Kidney tubule cell (primary cell): ENCODE measurements at places on chromosomes 2 and 18.

- no peak for DNase-seq
These were observed 37.1 kb downstream of the MYO3B start for GRCh38 chr2:170215021-170215420.

DNA sequence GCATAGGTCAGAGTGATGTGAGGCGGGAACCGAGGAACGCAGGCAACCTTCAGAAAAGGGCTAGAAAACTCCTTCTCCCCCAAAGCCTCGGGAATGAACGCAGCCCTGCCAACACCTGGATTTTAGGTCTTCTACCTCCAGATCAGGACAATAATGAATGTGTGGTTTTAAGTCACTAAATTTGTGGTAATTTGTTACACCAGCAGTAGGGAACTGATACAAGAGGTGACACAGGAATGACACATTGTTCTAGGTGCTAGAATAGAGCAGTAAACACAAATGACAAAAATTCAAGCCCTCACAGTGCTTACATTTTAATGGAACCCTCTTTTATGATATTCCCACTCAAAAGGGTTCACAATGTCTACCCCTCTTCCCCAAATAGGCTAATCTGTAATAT, 39.2 kb upstream of the EML4 start:
- DNase-seq: no peak

- DNase-seq: peak; percentile 17
These were observed 86.9 kb downstream of the LTBP1 start for GRCh38 chr2:33033606-33034081.

GRCh38 chr18:69948919-69949537, 1.4 kb upstream of the CD226 start:
- peak; percentile 52 for DNase-seq
